ENCODE measurements at places on chromosomes 12 and 14.

GRCh38 chr14:64929014-64929359 lies 13.6 kb downstream of the GPX2 start:
- DNase-seq: no peak

- peak; percentile 59 for DNase-seq
These were observed 3.6 kb upstream of the SLC7A8 start for GRCh38 chr14:23186913-23187654.

- DNase-seq: no peak
These were observed 83.1 kb downstream of the AACS start for GRCh38 chr12:125148316-125148715.

GRCh38 chr12:93092649-93092945 lies 163.5 kb upstream of the EEA1 start:
- DNase-seq: no peak

DNA sequence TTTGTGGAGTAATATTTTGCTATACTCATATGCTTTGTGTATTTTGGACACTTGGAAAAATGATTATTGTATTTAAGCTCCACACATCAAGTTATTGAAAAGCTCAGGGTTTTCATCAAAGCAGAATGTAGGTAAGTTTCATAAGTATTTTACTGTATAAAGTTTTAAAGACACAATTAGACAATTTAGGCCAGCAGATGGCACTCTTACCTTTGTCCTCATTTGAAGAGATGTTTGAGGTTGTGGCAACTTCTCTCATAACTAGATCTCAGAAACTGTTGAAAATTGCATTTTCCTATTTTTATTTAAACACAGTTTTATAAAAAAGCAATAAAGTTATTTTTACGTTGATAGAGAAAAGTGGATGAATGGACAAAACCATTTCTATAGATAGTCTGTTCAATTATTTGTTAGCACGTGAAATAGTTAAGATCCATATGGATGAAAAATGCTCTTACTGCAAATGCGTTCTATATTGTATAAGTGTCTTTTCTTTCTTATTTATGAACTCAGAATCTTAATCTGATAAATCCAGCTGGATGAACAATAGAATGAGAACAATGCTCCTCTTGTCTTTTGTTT lies 300.0 kb downstream of the AEBP2 start:
- peak; percentile 57 for DNase-seq

GRCh38 chr12:76706761-76707160 lies 57.2 kb upstream of the ZDHHC17 start:
- no peak for DNase-seq

- peak; percentile 57 for DNase-seq
These were observed 65.9 kb downstream of the DCAF5 start for GRCh38 chr14:69087061-69087461.

- no peak for DNase-seq
These were observed 77.8 kb upstream of the HSPB8 start for GRCh38 chr12:119100933-119101332.

GRCh38 chr12:109813810-109814416 lies 19.3 kb downstream of the TRPV4 start:
- DNase-seq: no peak

- DNase-seq: no peak
These were observed 2.8 kb upstream of the PYROXD1 start for GRCh38 chr12:21434699-21435098.

DNA sequence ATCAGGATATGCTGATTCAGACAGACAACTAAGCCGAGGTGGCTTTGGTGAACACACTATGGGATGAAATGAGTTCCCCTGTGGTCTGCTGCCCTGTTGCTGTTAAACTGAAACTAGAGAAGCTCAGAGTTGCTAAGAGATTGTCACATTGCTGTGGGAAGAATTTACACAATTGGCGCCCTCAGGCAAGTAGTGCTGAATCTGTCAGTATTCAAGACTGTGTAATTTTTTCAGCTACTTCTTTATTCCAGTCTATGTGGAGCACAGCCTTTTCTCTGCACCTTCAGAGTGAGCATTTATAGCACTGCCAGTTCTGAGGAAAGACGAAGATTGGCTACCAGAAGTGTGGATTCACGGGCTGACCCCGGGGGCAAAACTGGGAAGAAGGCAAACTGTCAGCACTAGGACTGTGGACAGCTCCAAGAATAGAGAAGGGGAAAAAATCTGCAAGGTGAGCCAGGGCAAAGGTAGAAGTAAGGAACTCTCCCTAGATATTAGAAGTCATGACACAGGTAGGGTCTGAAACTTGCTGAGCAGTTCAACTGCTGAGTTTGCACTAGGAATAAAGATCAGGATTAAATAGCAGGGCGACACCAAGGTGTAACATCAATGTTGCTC lies 218.8 kb upstream of the TMPO start:
- DNase-seq: no peak

GRCh38 chr14:68655021-68655831 lies 137.6 kb downstream of the ZFP36L1 start:
- DNase-seq: no peak

GRCh38 chr14:60848066-60848465 lies 113.5 kb downstream of the MNAT1 start:
- DNase-seq: no peak

- no peak for DNase-seq
These were observed 35.8 kb downstream of the DDX51 start for GRCh38 chr12:132108211-132108832.

GRCh38 chr14:93880021-93880820 lies 46.9 kb upstream of the FAM181A start:
- DNase-seq: peak; percentile 92

DNA sequence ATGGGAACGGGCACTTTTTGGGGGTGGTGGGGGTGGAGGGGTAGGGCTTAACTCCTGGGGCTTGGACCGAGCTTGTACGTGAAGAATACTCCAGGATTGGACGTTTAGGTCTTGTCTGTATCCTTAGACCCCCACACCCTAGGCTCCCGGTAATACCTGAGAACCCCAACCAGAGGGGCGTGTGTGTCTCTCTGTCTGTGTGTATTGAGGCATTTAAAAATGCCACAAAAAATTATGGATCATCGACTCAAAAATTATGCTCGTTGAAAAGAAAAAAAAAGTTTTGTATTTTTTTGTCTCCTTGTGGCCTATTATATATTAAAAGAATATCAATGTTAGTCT lies 459 bp downstream of the PPFIBP1 start:
- no peak for DNase-seq

- no peak for DNase-seq
These were observed 3.7 kb downstream of the NFKBIA start for GRCh38 chr14:35400648-35401421.

DNA sequence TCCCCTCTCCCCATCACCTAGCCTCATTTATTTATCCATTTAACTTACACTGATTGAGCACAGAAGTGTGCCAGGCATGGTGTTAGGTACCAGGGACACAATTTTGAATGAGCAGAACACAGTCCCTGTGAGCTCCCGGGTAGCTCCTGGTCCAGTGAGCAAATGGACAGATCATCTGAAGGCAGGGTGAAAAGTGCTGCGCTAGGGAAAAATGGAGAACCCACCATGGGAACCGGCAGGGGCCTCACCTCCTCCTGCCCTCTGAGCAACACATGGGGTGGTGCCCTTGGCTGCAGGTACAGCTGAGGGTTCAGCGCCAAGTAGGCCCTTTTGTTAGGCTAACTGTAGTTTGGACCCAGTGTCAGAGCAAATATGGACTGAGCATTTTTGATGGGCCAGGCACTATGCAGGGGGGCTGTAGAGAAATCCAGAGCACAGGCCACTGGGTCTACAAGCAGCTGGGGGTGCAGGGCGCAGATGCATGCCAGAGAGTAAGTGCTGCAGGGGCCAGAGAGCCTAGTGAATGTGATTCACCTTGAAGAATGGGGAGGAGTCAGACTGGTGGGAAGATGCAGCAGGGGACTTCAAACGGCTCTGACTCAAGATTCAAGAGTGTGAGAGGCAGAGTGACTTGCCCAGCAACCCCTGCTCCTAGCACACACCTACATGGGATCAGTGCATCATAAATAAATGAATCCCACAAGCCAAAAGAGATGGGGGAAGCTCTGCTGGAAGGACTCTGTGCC lies 28.2 kb downstream of the LTBP2 start:
- no peak for DNase-seq

GRCh38 chr12:122399592-122400373 lies 22.7 kb downstream of the CLIP1 start:
- DNase-seq: peak; percentile 94

- DNase-seq: no peak
These were observed 84.6 kb upstream of the GRIP1 start for GRCh38 chr12:66763467-66763866.

- DNase-seq: no peak
These were observed 45.1 kb upstream of the RERGL start for GRCh38 chr12:18135086-18135485.

DNA sequence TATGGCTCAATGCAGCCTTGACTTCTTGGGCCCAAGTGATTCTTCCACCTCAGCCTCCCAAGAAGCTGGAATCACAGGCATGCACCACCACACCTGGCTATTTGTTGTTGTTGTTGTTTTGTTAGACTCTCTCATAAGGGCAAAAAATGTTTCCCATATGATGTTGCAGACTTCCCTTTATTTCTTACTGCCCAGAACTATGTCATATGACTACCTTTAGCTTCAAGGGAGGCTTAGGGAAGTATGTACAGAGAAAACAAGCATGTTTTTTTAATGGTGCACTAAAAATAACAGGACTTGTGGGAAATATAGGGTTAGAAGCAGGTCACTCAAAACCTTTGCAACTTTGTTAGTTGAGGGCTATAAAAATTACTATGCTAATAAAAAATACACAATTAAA lies 4.3 kb upstream of the GPR19 start:
- no peak for DNase-seq

- DNase-seq: no peak
These were observed 519.6 kb downstream of the GLT1D1 start for GRCh38 chr12:129372876-129373275.

DNA sequence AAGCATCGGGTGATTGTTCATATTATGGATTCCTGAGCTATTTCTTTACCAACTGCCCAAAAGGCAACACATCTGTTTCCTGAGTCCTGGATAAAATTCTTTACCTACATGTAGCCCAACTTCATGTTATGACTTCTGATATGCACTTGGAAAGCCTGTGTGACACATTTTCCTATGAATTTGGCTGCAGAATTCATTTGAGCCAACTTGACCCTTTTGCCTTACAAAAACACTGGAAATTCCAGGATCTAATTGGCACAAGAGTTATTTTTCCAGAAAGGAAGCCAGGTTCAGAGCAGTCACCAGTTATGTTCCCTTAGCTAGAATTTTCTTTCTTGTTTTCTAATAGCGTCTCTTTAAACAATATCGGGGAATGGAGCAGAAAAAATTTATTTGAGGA lies 202.5 kb upstream of the LRIG3 start:
- DNase-seq: peak; percentile 26

- no peak for DNase-seq
These were observed 50.5 kb upstream of the RAP1B start for GRCh38 chr12:68559984-68560850.

GRCh38 chr14:99779751-99780150 lies 13.5 kb upstream of the EML1 start:
- DNase-seq: no peak
